Neural crest cell (in vitro differentiated cells): ENCODE measurements at places on chromosomes 5 and 9. TPM values are rescaled to one million over a fixed set of nuclear protein-coding genes. Genes with fewer than 3 reads are reported as not detected.

DNA sequence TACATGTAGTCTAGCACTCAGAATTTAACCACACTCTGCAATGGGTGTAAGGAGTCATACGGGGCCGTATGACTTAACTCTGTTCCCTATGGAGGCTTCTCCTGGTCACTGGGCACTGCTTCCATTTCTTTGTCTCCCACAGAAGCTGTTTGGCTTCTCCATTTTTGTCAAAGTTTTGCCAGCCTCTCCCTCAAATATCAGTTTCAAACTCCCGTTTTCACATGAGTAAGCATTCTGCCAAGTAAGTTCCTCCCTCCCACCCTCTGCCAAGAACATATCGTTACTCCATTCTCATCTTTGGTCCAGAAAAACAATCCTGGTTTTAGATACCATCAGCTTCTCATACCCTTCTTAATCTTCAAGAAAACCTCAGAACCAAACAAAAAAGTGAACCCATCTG, 6.1 kb downstream of the AFAP1L1 start:
- no peak for DNase-seq

DNA sequence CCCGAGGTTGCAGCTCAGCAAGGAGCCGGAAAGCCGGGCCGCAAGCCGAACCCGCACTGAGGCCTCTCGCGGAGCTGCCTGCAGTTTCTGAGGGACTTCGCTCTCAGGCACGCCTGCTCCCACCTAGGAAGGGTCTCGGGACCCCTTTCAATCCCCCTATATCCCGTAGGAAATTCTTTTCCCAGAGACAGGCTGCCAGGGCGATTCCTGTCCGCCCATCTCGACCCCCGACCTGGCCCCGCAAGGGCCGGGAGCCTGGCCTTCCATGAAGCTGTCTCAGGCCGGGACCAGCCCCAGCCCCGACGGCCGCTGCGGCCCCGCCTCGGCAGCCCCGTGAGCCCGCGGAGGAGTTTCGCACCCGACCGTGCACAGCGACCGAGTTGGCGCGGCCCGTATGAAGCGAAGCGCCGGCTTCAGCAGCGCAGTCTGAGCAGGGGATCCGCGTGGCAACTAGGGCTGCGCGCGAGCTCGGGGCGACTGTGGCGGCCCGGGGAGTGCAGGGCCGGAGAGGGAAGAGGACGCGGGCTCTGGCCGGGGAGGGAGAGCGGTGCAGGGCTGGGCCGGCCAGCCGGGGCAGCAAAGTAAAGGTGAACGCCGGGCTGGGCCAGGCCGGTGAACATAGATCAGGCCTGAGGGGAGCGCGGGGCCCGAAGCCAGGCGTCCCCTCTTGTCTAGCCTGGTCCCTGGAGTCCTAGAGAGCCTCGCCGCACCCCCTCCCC, 977 bp upstream of the PRDM12 start:
- DNase-seq = no peak

- no peak for DNase-seq
Measured at GRCh38 chr9:1202512-1203280, 152.5 kb downstream of the DMRT2 start.

- DNase-seq = no peak
Measured at GRCh38 chr9:72991772-72992171, 38.9 kb upstream of the ALDH1A1 start.

GRCh38 chr5:151048526-151048925, 28.1 kb downstream of the GPX3 start:
- DNase-seq = no peak

GRCh38 chr5:151903243-151903653, 21.4 kb downstream of the GLRA1 start:
- DNase-seq = no peak

GRCh38 chr9:119026120-119026519, 343.1 kb downstream of the BRINP1 start:
- DNase-seq = no peak

- peak; percentile 46 for DNase-seq
Measured at GRCh38 chr9:69121155-69122081, 52.7 kb upstream of the TJP2 start.

DNA sequence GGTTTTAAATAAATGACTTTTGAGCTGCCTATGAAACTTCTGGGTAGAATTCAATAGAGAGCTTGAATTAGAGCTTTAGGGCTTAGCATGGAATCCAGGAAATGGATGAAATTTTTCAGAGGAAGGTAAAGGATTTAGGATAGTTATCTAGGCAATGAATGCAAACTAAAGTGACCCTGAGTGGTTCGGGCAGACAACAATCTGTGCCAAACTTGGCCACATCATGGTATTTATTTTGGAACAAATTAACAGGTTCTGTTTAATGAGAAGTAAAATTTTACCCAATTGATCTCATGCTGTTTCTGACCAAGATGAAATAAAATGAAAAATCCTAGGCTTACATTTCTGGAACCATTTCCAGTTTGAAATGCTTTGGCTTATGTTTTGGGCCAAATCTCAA, 934.4 kb downstream of the MAT2B start:
- DNase-seq = no peak

GRCh38 chr5:56873056-56873455, 36.3 kb upstream of the SETD9 start:
- DNase-seq = no peak

- no peak for DNase-seq
Measured at GRCh38 chr5:106254784-106255183, 1416.0 kb downstream of the EFNA5 start.

DNA sequence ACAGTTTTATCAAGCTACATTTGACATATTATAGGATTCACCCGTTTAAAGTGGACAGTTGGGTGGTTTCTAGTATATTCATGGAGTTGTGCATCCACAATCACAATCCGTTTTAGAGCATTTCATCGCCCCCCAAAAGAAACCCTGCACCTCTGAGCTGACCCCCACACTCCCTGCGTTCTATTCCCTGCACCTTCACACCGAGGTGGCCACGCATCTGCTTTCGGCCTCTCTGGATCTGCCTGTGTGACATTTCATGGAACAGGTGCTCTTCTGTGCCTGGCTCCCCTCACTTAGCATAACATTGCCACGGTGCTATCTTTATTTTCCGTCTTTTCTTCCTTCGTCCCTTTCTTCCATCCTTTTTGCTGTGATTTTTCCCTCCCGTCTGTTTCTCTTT, 32.7 kb downstream of the HRH2 start:
- no peak for DNase-seq

GRCh38 chr9:110452227-110452801, 114.7 kb upstream of the TXNDC8 start:
- no peak for DNase-seq

- no peak for DNase-seq
Measured at GRCh38 chr9:137461316-137461662, 2.2 kb upstream of the NSMF start.

- no peak for DNase-seq
Measured at GRCh38 chr9:20479419-20480155, 142.7 kb downstream of the MLLT3 start.

- no peak for DNase-seq
Measured at GRCh38 chr9:91298311-91298710, 63.4 kb downstream of the AUH start.

- no peak for DNase-seq
Measured at GRCh38 chr5:30894811-30895210, 298.7 kb upstream of the CDH6 start.

DNA sequence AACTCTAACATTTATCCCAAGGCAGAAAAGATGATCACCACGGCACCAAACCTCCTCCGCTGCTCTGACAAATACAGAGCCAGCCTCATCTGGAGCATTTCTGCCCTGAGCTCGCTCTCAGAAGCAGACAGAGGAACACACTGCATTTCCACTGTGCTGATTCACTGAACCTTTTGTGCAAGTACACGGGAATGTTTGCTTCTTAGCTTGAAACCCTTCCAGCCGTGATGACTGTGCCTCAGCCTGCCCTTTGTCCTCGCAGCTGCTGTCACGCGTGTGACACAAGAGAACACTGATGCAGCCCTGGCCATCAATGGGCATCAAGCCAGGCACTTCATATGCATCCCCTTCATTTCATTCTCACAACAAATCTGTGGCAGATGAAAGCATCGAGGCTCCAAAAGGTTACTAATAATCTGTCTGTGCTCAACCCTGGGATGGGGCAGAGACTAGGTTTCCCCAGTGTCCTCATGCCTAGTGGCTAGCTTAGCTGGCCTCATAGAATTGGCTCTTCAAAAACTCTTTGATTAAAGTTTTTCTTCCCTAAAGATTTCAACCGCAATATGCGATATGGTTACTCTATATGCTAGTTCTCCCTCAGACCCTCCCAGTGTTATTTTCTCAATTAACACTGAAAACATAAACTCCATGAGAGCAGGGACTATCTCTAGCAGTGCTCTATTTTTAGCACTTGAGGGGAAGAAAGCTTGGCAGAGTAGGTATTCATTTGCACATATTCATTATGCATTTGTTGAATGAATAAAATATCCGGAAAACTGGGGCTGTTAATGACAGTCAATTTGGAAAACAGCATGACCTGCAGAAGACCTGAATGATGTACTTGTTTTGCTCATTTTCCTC, 7.3 kb downstream of the CDC14B start:
- peak; percentile 14 for DNase-seq

- no peak for DNase-seq
Measured at GRCh38 chr9:107345327-107345726, 62.2 kb downstream of the RAD23B start.

DNA sequence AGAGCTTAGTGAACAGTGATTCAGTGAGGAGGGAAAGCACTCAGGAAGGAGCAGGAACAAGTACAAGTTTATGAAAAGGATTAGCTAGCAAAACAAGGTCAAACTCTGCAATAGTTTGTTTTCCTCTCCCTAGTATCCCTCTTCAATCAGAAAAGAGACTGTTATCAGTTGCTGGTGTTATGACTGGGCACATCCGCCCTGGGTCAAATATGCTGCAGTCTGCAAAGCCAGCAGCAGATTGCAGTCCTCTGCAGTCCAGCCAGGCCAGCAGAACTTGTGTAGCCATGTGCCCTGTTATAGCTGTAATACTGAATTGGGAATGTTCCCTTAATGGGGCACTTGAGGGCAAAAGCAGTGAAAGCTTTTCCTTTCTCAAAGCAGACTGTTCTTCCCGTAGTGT, 12.0 kb downstream of the PCDHAC2 start:
- no peak for DNase-seq

DNA sequence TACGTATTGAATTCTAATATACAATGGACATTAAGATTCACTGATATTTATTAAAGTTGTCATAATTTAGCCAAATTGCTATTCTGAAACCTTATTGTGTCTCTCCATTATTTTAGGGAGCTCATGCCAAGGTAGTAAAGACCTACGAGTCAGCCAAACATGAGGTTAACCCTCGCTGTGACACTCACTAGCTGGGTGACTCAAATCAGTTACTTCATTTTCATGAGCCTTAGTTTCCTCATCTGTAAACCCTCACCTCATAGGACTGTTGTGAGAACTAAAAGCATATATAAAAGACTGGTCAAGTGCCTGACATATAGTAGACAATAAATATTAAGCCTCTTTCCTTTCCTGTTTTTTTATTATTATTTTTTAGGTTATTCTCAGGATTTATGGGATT, 44.0 kb upstream of the PCA3 start:
- DNase-seq = no peak

DNA sequence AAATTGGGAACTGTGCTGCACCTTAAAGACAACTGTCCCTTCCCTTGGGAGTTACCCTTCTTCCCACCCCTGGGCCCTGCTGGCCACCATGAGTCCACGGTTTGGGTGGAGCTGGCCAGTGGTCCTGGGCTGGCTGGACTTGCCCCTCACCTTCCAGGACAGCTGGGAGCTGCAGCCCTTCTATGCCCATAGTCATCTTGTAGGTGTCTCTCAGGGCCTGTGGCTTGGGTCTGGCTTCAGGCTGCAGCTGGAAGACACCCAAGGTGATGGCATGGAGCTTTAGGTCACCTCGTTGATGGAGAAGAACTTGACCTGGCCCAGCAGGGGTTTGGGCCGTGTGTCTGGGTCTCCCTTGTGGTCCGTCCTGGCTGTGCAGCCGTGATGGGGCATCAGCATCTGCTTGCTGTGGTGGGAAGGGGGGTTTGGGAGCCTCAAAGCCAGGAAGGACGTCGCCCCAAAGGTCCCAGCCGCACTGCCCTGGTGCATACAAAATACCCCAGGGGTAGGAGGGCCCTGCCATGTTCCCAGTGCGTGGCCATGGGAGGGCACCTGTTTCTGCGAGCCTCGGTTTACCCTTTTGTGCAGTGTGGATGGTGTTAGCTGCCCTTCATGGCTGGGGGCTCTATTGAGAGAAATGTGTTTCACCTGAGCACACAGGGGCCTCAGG, 8.9 kb downstream of the WNK2 start:
- DNase-seq = no peak

DNA sequence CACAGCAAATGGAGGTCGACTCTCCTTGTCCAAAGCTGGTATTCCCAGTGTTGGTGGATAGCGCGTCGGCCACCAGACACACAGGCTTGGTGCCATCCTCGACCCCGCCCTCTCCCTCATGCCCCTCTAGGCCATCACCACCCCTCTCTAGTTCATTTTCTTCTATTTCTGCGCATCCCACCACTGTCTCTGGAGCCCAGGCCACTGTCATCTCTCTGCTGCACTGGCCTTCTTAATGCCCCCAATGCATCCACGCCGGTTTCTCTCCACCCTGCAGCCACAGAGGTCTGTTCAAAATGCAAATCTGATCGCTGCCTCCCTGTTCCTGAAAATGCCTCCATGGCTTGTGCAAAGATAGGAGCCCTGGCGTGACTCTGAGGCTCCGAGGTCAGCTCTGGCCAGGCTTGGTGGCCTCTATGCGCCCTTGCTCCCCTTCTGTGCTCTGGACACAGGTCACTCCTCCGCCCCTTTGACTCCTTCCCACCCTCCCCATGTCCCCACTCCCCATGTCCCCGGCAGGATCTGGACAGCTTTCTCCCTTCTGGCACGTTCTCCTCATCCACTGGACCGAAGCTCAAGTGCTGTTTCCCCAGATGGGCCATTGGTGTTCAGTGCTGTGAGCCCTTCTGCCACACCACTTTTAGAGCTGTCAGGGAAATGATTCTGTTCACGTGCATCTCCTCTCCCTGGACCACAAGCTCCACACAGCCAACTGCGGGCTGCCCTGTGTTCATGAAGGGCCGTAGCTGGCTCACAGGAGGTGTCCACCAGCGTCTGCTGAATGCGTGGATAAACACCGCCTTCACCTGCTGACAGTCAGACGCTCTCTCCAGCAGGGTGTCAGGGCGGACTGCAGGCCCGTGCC, 59.5 kb upstream of the RNF130 start:
- DNase-seq = no peak

Gene MZB1
- 0.25 and 0.30 TPM in 2 replicates for total RNA-seq

Gene ADAMTSL2
- total RNA-seq = 0.16 and 0.20 TPM in 2 replicates

Gene IL17B
- total RNA-seq = not detected in 2 replicates

Gene CCDC192
- 0.71 and 1.3 TPM in 2 replicates for total RNA-seq

Gene MRPS2
- 59.8 and 60.6 TPM in 2 replicates for total RNA-seq

Gene FAM219A
- 20.6 and 20.9 TPM in 2 replicates for total RNA-seq

Gene MEGF10
- 90.2 and 96.1 TPM in 2 replicates for total RNA-seq

Gene MRPL41
- 40.9 and 42.0 TPM in 2 replicates for total RNA-seq

Gene GPSM1
- total RNA-seq = 50.8 and 56.7 TPM in 2 replicates

Gene PCDHA9
- 1.4 TPM in 2 replicates for total RNA-seq

Gene CAMK4
- total RNA-seq = 9.4 and 10.0 TPM in 2 replicates

Gene TSC1
- total RNA-seq = 50.9 and 57.4 TPM in 2 replicates

Gene CBY3
- total RNA-seq = not detected in 2 replicates
